ENCODE measurements at places on chromosomes 6 and 20.

DNA sequence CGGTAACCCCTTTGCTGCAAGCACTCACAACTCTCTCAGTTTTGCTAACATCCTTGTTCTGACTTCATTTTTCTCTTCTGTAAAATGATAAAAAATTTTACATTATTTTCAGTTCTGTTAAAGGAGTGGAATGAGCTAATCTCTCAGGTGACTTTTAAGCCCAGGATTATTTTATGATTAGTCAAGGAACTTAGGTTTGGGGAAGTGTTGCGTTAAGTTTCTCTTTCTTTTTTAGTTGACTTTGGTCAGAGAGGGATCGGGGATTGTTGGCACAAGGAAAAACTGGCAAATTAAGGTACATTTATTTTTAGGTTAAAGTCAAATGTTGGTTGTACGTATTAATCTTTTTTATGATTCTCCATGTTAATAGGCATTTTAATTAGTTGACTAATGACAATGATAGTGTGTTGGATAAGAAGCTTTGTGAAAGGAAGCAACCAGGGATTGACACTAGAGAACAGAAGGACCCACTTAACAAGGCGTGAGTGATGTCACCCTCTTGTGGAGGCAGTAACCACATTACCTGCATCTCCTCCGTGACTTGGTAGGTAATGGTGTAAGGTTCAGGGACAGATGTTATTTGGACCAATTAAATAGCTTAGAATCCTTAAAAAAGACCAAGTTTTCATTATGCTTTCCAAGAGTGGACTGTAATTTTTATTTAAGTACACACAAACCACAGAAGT is 31.6 kb downstream of the CD83 start:
- DNase-seq = no peak

GRCh38 chr20:53569606-53570307 is 23.9 kb downstream of the ZNF217 start:
- no peak for DNase-seq

- no peak for DNase-seq
Observed at GRCh38 chr20:61848851-61849250, 216.8 kb downstream of the TAF4 start.

DNA sequence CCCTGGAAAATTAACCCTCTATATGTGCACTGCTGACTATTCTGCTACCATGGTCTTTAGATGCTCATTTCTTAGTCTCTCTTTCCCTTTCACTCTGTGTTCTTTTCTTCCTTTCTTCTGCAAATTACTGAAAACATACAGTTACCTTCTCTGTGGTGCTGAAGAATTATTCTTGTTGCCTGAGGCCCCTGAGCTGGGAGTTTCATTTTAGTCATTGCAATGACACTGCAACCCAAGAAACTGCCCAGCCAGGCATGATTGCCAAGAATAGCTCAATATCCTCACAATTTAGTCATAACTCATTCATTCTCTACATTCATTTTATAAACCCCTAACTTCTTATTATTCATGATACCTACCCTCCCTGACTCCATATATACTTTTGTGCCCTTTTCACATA is 245.8 kb upstream of the RAB32 start:
- no peak for DNase-seq

- DNase-seq = no peak
Observed at GRCh38 chr6:146027586-146028251, 1.1 kb upstream of the GRM1 start.

GRCh38 chr20:57579898-57580447 is 19.1 kb downstream of the PCK1 start:
- no peak for DNase-seq

DNA sequence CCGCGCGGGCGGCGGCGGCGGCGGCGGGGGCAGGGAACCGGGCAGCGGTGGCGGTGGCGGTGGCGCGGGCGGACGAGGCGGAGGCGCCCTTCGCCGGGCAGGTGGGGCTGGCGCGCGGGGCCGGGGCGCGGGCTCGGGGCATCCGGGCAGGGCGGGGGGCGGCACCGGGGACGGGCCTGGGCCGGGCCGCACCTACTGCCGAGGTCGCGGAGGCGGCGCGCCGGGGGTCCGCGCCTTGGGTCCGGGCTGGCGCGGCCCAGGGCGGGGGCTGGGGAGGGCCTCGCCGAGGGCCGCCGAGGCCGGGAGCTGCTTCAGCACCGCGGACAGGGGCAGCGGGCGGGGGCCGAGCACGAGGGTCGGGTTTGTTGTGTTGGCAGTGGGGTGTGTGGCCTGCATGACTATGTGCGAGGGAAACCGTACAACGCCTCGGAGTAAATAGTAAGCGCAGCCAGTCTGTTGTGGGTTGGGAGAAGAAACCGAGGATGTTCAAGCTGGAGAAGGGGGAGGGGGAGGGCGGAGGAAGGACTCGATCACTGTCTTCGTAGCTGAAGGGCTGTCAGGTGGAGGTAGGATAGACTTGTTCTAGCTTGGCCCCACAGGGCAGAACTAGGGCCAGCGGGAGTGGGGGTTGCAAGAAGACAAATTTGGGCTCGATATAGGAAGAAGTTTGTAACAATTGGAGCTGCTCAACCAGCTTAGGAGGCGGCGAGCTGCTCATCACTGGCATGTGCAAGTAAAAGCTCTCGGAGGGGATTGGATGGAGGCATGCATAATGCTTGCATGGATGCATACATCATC is 593 bp downstream of the MMP24 start:
- DNase-seq = peak; percentile 8

GRCh38 chr6:41298785-41299502 is 12.5 kb upstream of the TREM1 start:
- no peak for DNase-seq

- DNase-seq = no peak
Observed at GRCh38 chr6:109242029-109242428, 140.2 kb downstream of the CD164 start.

DNA sequence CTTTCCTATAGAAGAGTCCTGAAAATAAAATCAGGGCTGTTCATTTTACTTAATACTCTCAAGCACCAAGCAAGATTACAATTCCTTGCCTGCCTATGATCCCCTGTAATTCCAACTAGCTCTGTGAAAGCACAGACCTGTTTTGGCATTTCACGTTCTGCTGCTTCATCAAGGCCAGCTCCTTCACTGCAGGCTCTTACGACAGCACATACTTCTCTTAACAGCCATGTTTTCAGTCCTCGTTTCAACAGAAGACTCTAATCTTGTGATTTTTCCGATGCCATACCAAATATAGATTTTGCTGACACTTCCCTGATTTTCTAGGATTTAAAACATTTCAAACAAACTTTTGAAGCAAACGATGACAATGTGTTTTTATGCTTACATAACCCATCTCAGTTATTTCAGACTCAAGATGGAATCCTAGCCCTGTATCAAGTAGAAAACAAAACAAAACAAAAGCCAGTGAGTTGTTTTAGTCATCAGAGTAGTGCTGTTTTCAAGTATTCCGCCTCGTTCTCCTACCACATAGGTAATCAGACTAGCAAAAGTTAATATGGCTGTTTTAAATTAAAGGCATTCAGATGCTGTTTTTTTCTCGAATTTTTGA is 616.5 kb upstream of the CITED2 start:
- no peak for DNase-seq

DNA sequence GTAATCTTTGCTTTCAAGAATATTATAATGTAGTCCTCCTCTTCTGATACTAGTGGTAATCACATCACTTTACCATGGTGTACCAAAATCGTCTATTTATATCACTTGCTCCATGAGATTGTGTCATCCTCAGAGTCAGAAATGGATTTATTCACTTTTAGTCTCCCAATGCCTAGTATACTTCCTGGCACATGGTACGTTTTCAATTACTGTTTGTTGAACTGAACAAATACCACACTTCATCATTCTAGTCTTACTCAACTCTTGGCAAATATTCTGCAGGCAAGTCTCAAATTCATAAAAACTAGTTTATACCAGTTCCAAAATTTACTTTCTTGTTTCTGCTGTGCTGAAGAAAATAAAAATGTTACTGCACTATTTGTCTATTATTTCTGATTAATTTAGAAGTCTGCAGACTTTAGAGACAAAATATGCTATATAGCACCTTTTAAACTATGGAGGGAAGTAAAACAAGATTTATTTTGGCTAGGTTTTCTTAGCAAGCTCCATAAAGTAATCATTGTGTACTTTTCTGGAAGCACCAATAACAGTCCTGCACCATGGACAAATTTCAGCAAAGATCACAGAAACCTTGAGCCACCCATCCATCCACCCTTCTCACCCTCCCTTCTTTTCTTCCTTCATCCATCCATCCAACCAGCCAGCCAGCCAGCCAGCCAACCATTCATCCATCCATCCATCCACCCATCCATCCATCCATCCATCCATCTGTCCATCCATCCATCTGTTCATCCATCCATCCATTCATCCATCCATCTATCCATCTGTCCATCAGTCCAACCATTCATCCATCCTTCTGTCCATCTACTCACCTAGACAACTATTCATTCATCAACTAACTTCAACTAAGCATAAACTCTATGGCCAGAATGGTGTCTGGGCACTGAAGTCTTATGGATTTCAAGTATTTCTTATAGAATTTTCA is 102.1 kb upstream of the STMND1 start:
- no peak for DNase-seq

GRCh38 chr6:3683331-3683730 is 68.2 kb downstream of the PXDC1 start:
- no peak for DNase-seq

DNA sequence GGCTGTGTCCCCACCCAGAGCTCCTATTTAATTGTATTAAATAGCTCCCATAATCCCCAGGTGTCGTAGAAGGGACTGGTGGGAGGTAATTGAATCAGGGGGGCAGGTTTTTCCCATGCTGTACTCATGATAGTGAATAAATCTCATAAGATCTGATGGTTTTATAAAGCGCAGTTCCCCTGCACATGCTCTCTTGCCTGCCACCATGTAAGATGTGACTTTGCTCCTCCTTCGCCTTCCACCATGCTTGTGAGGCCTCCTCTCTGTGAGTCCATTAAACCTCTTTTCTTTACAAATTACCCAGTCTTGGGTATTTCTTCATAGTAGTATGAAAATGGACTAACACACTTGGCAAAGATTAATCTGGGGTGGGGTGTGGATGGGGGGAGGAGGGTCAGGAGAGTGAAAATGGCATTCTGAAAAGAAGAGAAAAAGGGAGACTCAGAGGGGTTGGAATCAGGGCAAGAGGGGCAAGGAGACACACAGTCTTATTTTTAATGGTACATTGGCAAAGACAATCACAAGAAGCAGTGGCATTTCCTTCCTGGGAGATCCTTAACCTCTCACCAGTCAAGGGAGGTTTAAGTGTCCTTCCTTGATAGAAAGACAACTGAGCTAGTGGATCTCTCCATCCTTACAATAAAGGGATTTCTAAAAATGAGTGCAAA is 37.5 kb upstream of the NOX3 start:
- no peak for DNase-seq

- no peak for DNase-seq
Observed at GRCh38 chr6:28980137-28980851, 24.8 kb downstream of the ZNF311 start.

- DNase-seq = no peak
Observed at GRCh38 chr6:165439928-165440554, 130.6 kb upstream of the C6orf118 start.

DNA sequence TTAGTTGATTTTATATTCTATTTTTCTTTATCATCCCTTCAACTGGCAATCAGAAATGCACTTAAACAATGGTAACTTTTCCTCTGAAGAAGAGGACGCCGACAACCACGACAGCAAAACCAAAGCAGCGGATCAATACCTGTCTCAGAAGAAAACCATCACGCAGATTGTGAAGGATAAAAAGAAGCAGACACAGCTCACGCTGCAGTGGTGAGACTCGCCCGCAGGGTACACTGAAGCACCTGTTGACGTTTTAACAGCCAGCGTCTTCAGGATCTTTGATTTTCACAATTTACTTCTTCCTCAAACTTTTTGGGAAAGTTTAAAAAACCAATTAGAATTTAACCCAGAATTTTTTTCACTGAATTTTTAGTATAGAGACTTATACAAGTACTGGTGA is 701 bp downstream of the RFX6 start:
- no peak for DNase-seq
